ENCODE measurements at places on chromosomes 7 and 10.

GRCh38 chr10:30098629-30099028 lies 39.2 kb upstream of the JCAD start:
- DNase-seq, result no peak

- DNase-seq, result no peak
These were observed 5.2 kb upstream of the MALRD1 start for GRCh38 chr10:19043431-19043830.

GRCh38 chr10:18075881-18076280 lies 64.3 kb upstream of the CACNB2 start:
- DNase-seq, result no peak

DNA sequence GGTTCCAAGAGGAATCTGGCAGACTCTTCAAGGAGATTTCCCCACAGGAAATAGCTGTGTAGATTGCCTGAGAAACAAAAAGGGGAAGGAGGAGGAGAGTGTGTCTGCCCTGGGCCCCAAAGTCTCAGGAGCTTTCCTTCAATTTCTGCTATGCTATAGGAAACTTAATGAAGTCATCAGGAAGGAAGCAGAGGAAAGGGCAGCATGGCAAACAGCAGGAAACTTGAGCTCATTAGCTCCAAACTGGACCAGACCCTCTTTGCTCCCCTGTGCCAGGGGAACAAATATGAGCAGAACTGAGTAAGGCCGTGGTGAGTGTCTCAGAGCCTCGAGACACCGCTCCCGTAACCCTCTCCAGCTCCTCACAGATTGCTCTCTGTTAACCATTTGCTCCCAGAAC lies 4.8 kb upstream of the KCNIP2 start:
- DNase-seq, result no peak
